Psoas muscle (tissue), 8 donors: ENCODE measurements at places on chromosomes 5 and 9. TPM values are rescaled to one million over a fixed set of nuclear protein-coding genes. Genes with fewer than 3 reads are reported as not detected.

The ECM2 gene
- 1.2 TPM for polyA plus RNA-seq

The PCDHB10 gene
- polyA plus RNA-seq: 0.14 TPM

The ENTPD2 gene
- 0.17 TPM for polyA plus RNA-seq

The GFRA3 gene
- 0.04 TPM for polyA plus RNA-seq

The NREP gene
- 4.7 TPM for polyA plus RNA-seq

The PIP5KL1 gene
- 0.05 TPM for polyA plus RNA-seq

The S1PR3 gene
- polyA plus RNA-seq: 4.2 TPM
